ENCODE measurements at places on chromosomes 11 and 22.

GRCh38 chr22:49553076-49553475 lies 274.6 kb downstream of the BRD1 start:
- no peak for DNase-seq

DNA sequence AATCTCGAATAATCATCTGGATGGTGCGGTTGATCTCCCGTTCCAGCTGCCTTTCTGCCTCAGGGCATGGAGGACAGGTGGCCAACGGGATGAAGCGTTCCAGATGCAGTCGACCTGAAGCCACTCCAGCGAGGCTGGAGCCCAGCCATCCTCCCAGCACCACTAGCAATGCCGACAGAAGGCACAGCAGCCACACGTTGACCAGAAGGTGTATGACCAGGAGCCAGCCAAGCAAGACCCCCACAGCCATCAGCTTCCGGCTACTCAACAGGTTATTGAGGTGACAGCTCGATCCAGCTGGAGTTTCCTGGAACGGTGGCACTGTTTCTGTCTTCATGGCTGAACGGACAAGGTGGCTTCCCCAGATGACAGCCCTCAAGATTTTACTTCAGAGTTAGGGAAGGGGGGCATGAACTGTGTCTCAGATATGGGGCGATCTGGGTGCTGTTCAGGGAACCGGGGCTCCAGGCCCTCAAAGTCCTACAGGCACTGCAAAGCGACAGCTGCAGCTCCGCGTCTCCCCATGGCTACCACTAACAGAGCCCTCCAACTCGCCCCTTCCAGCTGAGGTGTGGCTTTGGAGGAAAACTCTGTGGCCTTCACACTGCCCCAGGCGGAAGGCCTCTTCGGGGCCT lies 559 bp downstream of the SNX19 start:
- DNase-seq: no peak

- DNase-seq: no peak
Observed at GRCh38 chr22:36884349-36885158, 23.7 kb downstream of the NCF4 start.

- DNase-seq: no peak
Observed at GRCh38 chr22:45442116-45442515, 28.6 kb downstream of the RIBC2 start.

DNA sequence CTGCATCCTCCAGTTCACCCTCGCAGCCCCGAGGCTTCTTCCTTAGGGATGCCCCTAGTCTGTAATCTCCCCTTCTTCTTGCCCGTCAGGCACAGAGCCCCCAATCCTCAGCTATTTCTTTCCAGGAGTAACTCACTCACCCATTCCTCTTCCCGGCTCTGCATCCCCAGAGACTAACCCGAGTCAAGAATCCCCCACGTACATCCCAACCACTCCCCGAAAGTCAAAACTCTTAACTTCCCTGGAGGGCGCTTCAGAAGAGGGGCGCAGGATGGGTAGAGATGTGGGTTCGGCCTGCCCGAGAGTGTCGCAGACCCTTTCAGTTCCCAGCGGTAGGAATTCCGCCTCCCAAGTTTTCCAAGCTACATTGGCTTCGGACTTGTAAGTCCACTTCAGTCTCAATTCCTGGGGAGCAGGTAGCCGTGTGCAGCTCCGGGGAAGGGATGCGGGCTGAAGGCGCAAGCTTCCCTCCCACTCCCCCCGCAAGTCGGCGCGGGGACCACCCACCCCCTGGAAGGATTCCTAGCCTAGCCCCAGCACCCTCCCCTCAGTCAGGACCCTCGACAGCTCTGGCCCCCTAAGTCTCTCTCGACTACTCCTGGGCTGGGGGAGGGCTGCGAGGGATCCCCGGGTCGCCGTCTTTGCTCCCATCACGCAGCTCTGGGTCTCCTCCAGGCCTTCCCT lies 871 bp downstream of the BDNF start:
- no peak for DNase-seq

GRCh38 chr11:124510279-124510678 lies 33.2 kb downstream of the OR8B12 start:
- DNase-seq: no peak

- DNase-seq: peak; percentile 69
Observed at GRCh38 chr22:26461188-26461810, 22.3 kb downstream of the HPS4 start.

DNA sequence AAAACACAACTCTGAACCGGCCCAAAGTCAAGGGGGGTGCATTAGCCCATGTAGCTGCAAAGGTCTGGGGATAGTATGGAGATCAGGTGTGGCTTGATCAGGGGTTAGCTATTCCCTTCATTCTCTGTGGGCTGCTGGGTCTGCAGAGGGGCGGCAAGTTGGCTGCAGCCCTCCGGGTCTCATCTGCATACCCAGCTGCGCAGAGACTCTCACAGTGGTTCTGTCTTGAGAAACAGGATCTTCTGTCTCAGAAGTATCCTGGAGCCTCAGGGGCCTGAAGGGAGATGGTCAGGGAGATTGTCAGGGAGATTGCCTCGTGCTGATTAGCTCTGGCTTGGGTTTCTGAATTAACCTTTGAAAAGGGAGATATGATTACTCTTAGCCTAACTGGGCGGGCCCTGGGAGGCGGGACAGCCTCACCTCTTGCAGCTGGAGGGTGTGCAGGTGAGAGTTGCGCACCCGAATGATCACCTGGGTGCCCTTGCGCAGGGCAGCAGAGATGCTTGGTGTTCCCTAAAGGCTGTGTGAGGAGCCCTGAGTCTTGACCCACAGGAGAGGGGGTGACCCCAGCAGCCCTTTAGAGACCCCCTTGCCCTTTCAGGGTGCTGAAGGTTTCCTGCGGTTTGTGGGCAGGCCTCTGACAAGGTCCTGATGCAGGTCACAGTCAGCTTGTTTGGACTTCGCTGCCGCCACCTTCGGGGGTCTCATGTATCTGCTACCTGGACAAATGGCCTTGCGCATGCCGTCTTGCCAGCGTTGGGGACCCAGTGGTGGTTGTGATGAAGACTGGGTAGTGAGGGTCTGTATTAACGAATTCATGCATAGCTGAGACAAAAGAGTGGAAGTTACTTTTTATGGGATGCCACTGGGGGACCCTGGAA lies 7.3 kb downstream of the ARHGAP8 start:
- DNase-seq: peak; percentile 30

GRCh38 chr11:114340311-114341131 lies 44.3 kb downstream of the NNMT start:
- DNase-seq: peak; percentile 91

Data from NCI-H526 (cell line).